ENCODE measurements at places on chromosomes 3 and 15.

DNA sequence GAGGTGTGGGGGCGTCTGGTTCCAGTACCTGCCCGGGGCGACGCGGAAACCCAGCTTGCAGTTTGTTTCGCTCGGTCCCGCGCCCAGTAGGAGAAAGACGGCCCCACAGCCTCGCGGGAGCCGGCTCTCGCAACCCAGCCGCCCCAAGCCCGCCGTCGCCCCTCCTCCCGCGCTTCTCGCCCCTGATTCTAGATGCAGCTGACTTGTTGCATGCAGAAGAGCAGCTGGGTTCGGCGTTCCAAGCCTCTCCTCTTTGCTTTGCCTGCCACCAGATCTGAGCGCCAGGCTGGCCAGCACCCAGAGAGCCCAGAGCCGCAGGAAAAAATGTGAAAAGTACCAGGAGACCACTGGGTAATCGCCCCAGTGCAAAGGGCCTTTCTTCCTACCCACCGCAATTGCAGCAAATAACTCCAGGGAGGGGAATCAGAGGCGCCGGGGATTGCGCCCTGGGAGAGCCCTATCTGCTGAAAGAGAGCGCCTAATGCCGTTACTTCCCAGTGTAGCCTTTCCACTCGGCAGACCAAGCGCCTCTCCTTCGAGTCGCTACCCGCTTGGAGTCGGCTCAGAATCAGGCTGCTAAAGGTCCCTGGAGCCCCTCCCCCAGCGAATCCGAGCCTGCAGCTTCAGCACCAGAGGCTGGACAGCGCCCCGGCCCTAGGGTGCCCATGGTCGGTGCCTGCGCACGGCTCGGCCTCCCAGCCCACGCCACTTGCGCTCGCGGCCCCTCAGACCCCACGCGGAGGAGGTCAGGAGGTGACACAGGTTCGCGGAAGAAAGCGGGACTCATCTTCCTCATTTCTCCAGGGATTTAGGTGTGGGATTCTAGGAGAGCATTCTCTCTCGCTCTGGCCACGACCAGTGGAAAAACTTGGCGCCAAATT lies 15.7 kb upstream of the AEN start:
- DNase-seq: peak; percentile 54
- H3K4me1 ChIP-seq: peaks cover 18% of the 10 kb centered on the region

DNA sequence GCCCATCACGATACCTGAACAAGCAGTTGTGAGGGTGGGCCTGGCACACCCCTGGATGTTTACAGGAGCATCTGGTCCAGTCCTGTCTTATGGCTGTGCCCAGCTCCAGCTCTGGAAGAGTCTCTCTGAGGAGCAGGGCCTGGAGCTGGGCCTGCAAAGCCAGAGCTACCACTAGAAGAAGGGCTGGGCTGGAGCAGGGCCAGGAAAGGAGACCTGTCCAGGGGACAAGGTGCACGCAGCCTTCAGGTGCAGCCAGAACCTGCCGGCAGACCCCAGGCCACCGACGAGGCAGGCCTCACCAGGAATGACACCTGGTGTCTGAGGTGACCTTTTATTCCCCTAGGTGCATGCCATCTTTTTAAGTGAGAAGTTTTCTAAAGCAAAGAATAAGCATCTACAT lies 8.4 kb upstream of the BCL2L10 start:
- H3K27ac ChIP-seq: no peak overlapping the region
- peaks cover 15% of the 10 kb centered on the region for H3K36me3 ChIP-seq
- no peak overlapping the region for H3K4me3 ChIP-seq
- peaks cover 12% of the 10 kb centered on the region for H3K4me1 ChIP-seq
- no peaks in the 10 kb centered on the region for H3K27me3 ChIP-seq

DNA sequence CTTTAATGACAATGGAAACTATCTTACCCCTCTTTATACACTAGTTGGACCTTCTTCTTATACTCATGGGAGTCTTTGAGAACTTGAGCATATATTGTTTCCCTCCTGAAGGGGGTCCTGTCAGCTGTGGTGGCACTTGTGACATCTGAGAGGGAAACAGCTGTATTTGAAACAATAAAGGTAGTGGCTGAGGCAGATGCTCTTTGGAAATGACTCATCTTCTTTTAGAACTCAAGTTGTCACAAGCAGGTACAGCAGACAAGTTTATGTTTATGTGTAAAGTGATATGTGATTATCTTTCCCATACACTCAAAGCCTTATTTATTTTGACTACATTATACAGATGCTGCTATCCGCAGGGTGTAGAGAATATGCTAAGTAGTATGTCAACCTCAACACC lies 220.0 kb upstream of the GRM7 start:
- no peak overlapping the region for H3K27ac ChIP-seq
- H3K4me1 ChIP-seq: no peaks in the 10 kb centered on the region
- H3K4me3 ChIP-seq: no peak overlapping the region
- DNase-seq: no peak
- no peaks in the 10 kb centered on the region for H3K36me3 ChIP-seq
- no peaks in the 10 kb centered on the region for H3K27me3 ChIP-seq

- no peak for DNase-seq
- H3K4me3 ChIP-seq: no peak overlapping the region
- peaks cover 96% of the 10 kb centered on the region for H3K27me3 ChIP-seq
- no peak overlapping the region for H3K27ac ChIP-seq
- H3K36me3 ChIP-seq: no peaks in the 10 kb centered on the region
Measured at GRCh38 chr15:74264081-74264501, 28.0 kb downstream of the CCDC33 start.

Measured in mesenchymal stem cell (in vitro differentiated cells and primary cell).